Activated T-helper 1 cell treated with anti-CD3 and anti-CD28 coated beads, Interleukin-2, amount 50 U/mL, for 16 hours (primary cell): ENCODE measurements at places on chromosomes 5 and 9.

DNA sequence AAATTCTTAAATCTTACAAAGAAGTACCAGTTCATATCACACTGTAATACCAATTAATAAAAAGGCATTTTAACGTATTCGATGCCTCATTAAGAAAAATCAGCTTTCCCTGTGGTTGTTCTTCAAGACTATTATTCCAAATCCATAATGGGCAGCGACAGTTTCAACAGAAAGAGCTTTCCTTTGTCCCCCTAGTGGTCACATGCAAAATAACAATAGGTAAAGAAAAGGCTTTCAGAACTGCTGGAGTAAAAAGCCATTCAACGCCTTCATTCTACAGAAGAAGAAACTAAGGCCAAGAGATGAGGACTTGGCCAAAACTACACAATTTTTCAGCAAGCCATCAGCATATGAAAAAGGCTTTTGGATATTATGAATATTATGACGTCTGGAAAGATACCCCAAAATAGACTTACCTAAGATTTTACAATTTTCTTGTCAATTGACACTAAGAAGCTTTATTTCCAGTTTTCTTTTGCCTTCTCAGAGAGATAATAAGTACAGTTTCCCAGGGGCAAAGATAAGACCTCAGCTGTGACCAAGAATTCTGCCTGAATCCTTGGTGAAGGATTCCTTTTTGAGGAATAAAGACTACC lies 6.7 kb upstream of the CDH6 start:
- DNase-seq: no peak

- DNase-seq: no peak
These were observed 122.3 kb downstream of the MARCHF11 start for GRCh38 chr5:16057277-16057676.

- DNase-seq: no peak
These were observed 175.8 kb upstream of the GAS1 start for GRCh38 chr9:87122947-87123685.

DNA sequence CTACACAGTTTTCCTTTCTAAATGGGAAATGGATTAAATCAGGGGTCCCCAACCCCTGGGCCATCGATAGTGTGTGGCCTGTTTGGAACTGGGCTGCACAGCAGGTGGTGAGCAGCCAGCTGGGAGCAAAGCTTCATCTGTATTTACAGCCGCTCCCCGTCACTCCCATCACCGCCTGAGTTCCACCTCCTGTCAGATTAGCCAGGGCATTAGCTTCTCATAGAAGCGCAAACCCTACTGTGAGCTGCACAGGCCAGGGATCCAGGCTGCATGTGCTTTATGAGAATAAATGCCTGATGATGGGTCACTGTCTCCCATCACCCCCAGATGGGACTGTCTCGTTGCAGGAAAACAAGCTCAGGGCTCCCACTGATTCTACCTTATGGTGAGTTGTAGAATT lies 41.2 kb upstream of the FLT4 start:
- DNase-seq: no peak

DNA sequence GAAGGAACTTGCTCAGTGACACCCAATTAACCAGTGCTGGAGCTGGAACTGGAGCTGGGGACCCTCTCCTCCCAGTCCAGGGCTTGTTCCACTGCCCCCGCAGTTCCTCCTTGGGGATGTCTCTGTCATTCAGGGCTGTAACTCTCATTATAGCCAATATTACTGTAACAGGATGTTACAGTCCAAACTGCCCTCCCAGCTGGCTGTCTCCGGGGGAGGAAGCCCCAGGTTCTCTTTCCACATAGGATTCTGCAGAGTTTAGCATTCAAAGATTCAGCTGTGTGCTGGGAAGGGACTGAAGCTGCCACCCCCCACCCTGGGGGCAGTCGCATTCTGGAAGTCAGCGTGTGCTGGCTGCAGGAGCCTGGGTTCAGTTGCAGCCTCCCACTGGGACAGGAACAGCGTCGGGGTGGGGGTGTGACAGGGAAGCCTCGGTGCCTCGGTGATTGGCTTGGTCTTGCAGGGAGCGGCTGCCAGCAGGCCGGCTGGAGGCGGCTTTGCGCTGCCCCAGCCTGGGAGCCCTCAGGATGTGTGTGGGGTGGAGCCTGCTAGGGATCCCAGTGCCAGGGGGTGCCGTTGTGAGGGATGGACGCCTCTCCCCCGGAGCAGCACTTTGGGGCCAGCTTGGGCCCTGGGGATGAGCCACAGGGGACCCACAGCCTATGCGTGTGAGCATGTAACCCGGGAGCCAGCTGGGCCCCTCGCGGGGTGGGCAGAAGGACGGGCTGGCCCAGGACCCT lies 101.1 kb downstream of the RGS3 start:
- DNase-seq: no peak

DNA sequence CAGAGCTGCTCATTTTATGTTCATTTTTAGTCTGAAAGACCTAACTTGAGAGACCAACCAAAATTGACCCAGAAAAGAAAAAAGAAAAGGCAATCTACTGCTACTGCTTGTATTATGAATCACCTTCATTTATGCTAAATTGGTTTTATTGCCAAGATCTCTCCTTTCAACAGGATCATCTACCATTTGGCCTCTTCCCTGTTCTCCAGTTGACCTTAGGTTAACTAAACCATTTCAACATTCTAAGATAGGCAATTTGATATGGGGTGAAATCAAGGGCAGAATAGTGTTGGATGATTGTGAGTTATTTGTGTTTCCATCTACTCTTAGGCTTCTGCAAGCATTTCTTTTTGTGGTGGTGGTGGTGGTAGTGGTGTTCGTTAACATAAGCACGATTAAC lies 48.3 kb upstream of the POU4F3 start:
- DNase-seq: no peak

DNA sequence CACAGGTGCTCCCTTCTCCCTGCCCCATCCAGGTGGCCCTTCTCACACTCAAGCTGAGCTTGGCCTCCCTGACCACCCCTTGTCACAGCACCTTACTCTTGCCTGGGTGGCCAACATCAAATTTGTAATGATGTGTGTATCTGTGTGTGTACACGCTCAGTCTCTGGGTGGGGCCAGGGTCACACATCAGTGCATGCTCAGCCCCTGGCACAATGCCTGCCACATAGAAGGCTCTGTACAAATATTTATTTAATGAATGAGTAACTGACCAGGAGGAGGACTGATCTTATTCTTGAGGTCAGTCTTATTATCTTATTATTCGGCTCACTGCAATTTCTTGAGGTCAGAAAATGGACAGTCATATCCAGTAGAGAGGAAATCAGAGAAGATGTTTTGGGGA lies 41.3 kb upstream of the HAND1 start:
- no peak for DNase-seq

DNA sequence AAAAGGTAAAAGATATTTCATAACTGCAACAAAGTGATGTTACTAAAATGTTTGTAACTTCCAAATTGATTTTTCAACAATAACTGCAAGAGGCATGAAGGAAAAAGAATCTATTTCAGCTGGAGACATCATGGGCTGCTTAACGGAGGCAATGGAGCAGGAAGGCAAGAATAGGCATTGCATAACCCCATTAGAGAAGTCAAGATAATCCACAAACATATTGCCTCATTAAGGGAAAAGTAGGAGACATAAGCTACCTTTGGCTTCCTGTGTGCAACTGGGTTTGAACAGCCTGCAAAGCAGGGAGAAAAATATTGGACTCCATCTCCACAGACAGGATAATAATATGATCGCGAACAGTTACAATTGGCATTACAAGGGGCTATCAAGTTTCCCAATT lies 46.7 kb downstream of the SLCO4C1 start:
- DNase-seq: no peak

DNA sequence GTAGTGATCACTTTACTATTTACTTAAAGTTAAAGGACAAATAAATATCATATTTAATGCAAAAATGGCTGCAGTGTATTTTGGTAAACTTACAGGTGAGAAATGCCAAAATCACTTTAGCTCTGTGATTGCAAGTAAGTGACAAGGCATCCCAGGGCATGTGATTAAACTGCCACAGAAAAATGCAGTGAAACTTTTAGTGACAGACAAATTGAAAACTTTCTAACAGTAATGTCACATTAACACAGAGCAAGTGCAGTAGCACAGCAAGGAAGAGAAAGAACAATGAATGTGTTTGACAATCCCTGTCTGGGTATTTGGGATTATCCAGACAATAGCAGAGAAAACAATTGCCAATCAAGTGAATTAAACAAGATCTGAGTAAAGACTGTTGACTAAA lies 606.8 kb downstream of the SLCO4C1 start:
- DNase-seq: no peak

GRCh38 chr5:142685418-142686209 lies at the start of gene FGF1:
Gene FGF1 (minus strand): TSS chr5:142686090. CDS start chr5:142614127, 71,963 bp downstream.
- DNase-seq: no peak

- no peak for DNase-seq
These were observed 38.1 kb upstream of the DENND4C start for GRCh38 chr9:19192202-19193028.

DNA sequence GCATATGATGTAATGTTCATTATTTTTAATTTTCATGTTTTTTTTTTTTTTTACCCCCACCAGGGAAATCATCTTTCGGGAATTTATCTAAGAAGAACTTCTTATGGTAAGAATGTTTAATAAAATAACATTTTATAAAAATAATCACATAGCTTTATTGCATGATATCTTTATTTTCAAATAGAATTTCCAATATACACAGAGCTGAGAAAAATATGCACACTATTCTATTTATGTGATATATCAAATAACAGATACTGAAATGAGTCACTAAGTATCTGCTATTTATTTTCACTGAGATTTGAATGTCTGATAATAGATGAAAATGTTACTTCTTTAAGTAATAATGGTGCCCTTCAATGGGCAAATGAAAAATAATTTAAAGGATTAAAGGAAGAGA lies 1217.3 kb downstream of the MAT2B start:
- DNase-seq: no peak

GRCh38 chr9:16693616-16694015 lies 176.9 kb downstream of the BNC2 start:
- DNase-seq: no peak

GRCh38 chr9:110126499-110126941 lies 81.4 kb downstream of the C9orf152 start:
- DNase-seq: no peak

DNA sequence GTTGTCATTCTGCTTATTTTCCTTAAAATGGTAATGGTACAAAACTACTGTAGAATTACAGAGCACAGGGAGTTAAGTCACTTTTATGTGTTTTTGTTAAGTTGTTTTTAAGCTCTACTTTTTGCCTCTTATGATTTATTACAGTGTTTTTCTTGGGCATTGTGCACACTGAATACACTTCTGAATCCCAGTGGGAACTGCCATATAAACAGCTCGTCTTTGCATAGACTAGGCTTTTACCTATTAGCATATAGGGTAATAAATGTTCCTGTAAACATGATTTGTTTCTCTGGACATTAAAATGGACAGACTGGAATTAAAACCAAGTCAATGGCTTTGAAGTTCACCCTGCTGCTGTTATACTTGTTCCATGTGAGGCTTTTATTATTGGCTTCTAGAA lies 12.2 kb downstream of the KLF9 start:
- DNase-seq: no peak

- no peak for DNase-seq
These were observed 237.8 kb downstream of the PAPPA start for GRCh38 chr9:116391306-116391900.

GRCh38 chr5:59656351-59657254 lies 236.9 kb downstream of the PDE4D start:
- no peak for DNase-seq

- no peak for DNase-seq
These were observed 183.4 kb downstream of the PAPPA start for GRCh38 chr9:116337015-116337414.

GRCh38 chr5:73030531-73030930 lies 74.7 kb downstream of the FCHO2 start:
- DNase-seq: no peak

GRCh38 chr5:34585601-34586104 lies 70.5 kb upstream of the RAI14 start:
- no peak for DNase-seq

DNA sequence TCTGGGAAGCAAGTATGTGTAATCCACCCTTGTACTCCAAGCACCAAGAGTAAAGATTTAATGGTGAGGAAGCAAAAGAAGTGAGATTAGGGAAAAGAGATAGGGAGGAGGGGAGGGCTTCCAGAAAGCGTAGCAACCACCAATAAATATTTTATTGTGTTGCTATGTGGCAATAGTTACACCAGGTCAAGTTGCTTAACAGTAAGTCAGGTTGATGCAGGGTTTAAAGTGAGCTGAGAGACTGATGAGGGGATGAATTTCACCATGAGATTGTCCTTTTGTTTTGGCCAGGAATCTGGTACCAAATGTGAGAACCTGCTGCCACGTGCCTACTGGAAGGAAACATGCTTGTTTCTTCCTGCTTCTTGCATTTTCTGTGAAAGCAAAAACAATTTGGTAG lies 62.7 kb downstream of the PCSK5 start:
- no peak for DNase-seq

GRCh38 chr9:128070874-128071273 lies 2.8 kb downstream of the SLC25A25 start:
- no peak for DNase-seq

DNA sequence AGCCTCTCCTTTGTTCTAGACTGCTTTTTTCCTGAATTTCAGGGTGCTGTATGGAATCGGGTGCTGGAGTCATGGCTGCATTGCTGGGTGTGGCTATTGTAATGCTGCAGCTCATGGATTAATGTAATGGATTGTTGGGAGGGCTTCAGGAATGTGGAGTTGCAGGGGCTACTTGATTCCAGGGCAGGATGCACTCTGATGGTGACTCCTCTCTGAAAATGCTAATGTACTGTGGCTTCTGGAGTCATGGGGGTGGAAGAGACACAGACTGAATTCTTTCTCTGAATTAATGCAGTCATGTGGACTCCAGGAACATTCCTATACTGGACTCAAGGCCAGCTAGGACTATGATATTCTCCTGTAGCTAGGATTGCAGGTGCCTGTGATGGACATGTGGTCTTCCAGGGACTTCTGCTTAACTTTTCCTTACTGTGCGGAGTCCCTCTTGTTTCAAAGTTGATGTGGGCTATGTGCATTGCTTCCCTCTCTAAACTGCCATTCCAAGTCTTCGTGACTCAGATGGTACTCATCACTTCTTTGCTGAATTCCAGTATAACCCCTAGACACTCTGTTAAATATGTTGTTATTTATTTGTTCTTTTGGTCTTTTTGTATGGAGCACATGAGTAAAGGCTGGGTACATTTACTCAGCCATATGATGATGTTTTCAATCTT lies 396.2 kb downstream of the KCTD16 start:
- DNase-seq: no peak

- no peak for DNase-seq
These were observed 2.9 kb downstream of the PPP3R2 start for GRCh38 chr9:101591787-101592446.

DNA sequence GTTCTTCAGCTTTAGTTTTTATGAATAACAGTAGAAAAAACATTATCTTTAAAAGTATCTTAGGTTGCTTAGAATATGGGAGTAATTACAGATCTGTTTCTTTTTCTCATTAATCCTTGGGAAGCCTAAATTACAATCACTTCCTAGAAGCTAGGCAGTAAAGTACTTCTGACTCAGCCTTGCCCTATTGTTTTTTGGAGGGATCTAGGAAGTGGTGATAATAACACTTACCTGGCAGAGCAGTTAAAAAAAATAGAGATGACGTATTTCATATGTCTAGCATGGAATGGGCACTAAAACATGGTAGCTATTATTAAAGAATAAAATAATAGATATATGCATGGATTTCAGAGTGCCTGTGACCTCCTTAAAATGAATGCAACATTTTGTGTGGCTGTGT lies 8.2 kb upstream of the FST start:
- DNase-seq: no peak
